Osteoblast (primary cell): ENCODE measurements at places on chromosomes 2 and 18. TPM values are rescaled to one million over a fixed set of nuclear protein-coding genes. Genes with fewer than 3 reads are reported as not detected.

MPPE1 gene
- total RNA-seq = 38.0 and 44.5 TPM in 2 replicates

CAPN13 gene
- total RNA-seq = not detected in 2 replicates

DNA sequence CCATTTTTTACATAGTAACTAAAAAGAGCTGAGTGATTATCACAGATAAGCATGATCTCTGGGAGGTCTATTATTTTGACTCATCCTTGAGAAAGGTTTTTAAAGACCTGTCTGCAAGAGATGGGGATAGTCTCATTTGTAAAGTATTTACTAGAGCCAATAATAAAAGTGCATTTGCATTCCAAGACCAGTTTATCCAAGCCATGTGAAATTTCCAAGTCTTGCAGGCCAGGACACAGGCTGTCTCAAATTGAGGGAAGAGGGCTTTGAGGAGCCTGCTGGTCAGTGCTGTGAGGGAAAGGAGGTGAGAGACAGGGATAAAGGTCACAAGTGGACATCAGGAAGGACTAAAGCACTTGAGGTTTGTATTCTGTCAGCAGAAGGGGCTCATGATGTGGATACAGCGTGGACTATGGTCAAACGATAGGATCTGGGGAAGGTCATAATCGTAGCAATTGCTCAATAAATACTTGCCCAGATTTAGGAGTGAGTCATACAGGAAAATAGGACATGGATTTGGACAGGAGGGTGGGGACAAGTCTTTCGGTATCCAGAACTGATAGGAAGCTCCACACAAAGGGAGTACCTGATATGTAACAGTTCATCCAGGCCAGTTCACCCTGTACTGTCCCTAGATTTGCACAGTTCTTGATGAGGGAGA lies 6.6 kb upstream of the CDH2 start:
- no peaks in the 10 kb centered on the region for H3K27me3 ChIP-seq
- peak overlapping the region; percentile 63 for H3K27ac ChIP-seq
- peaks cover 18% of the 10 kb centered on the region for H3K4me1 ChIP-seq
- no peaks in the 10 kb centered on the region for H3K36me3 ChIP-seq

MAPK4 gene
- not detected in 2 replicates for total RNA-seq

DNA sequence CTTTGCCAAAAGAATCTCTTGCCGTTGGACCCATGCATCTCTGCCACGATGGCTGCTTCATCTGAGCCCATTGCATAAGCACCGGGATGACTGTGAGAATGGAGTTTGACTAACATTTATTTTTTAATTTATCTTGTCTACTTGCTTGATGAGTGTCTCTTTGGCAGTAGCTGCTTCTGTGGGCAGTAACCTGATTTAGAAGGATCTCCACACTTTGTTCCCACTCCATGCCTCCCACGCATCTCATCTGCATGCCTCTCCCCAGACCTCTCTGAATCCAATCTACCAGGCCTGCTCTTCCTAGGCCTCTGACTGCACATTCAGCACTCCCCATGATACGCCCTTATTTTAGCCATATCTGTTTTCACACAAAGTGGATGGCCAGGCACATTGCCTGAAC lies 23.7 kb upstream of the TMX3 start:
- H3K27ac ChIP-seq = no peak overlapping the region
- DNase-seq = peak; percentile 27
- H3K36me3 ChIP-seq = no peaks in the 10 kb centered on the region
- H3K27me3 ChIP-seq = no peaks in the 10 kb centered on the region

DNA sequence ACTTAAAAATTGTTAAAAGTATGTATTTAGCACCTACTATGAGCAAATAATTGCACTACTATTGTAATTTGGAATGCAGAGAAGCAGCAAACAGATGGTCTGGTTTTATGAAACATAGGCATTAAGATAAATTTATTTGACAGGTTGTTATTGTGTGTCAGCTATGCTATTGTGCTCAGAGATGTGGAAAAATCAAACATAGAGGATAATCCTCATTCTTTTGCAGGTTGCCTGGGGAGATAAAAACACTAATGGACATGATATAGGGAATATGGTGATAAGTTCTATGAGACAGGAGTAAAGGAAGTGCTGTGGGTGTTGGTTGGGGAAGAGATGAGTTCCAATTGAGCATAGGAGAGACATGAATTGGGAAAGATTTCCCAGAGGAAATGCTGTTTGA lies 71.3 kb downstream of the PPP1R1C start:
- no peak for DNase-seq
- H3K4me3 ChIP-seq = no peak overlapping the region
- H3K27me3 ChIP-seq = no peaks in the 10 kb centered on the region
- H3K4me1 ChIP-seq = no peaks in the 10 kb centered on the region
- no peaks in the 10 kb centered on the region for H3K36me3 ChIP-seq

GRCh38 chr2:118856978-118857676 lies 9.7 kb upstream of the EN1 start:
- H3K27ac ChIP-seq = no peak overlapping the region
- H3K4me3 ChIP-seq = no peak overlapping the region
- H3K36me3 ChIP-seq = no peaks in the 10 kb centered on the region

LRRC30 gene
- total RNA-seq = not detected in 2 replicates
